ENCODE measurements at places on chromosomes 5 and 9.
A peak's percentile ranks its signal among the peaks of the same experiment; 100 is the strongest.

- no peaks in the 10 kb centered on the region for H3K36me3 ChIP-seq
- no peak for DNase-seq
- H3K27ac ChIP-seq = peak overlapping the region; percentile 94
- H3K27me3 ChIP-seq = no peaks in the 10 kb centered on the region
Measured at GRCh38 chr5:75337366-75338021, 474 bp downstream of the HMGCR start.

DNA sequence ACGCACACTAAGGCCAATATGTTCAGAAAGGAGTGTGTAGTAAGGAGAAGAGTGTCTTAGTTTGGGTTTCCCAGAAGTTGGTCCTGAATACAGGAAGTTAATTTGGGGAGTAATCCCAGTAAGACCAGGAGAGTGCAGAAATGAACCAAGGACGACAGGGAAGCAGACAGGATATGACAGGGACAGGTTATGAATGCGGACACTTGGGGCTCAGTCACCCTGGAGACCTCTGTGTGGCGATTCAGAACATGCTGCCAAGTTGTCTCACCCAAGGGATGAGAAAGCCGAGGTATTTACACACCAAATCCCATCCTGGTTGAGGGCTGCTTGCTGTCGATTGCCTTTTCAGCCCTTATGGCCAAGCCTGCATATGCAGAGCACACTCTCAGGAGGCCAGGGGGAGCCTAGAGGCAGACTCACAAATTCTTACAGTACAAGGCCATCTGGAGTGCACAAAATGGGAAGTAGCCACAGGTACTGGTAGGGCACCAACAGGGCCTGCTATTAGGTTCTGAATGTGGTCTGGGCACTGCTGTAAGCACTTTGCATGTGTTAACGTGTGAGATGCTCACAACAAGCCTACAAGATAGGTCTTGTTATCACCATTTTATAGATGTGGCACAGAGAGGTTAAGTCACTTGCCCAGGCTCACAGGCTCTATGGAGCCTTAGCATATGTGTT is 233.1 kb upstream of the ANKRD55 start:
- DNase-seq = no peak
- H3K27me3 ChIP-seq = no peaks in the 10 kb centered on the region
- H3K36me3 ChIP-seq = no peaks in the 10 kb centered on the region
- H3K4me3 ChIP-seq = no peak overlapping the region

GRCh38 chr5:56951126-56951945 is 587 bp downstream of the MIER3 start:
- H3K27ac ChIP-seq = peak overlapping the region; percentile 90
- H3K4me1 ChIP-seq = peaks cover 6% of the 10 kb centered on the region
- H3K36me3 ChIP-seq = peaks cover 3% of the 10 kb centered on the region
- no peaks in the 10 kb centered on the region for H3K27me3 ChIP-seq

DNA sequence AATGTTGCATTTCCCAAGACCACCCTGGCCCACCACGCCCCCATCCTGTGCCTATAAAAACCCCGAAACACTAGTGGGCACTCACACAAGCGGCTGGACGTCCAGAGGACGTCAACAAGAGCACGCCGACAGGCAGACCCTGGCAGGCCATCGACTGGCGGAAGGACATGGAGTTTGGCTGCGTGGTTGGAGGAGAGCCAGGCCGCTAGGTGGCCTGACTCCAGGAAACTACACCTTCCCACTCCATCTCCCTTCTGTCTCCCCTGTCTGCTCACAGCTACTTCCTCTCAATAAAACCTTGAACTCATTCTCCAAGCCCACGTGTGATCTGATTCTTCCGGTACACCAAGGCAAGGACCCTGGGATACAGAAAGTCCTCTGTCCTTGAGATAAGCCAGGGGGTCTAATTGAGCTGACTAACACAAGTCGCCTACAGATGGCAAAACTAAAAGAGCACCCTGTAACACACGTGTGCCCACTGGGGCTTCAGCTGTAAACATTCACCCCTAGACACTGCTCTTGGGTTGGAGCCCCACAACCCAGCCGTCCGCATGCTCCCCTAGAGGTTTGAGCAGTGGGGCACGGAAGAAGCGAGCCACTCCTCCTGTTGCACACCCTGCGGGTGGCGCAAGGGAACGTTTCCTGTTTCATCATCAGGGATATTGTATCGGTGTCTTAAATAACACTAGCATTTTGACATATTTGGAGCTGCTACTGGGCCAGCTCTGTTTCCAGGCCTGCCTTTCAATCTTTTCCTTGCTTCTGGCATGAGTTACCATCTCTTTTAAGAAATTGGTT is 54.5 kb upstream of the TAF11L2 start:
- H3K27me3 ChIP-seq = no peaks in the 10 kb centered on the region
- no peak for DNase-seq
- H3K36me3 ChIP-seq = no peaks in the 10 kb centered on the region
- H3K4me3 ChIP-seq = no peak overlapping the region
